ENCODE measurements at places on chromosomes 11 and 22.

DNA sequence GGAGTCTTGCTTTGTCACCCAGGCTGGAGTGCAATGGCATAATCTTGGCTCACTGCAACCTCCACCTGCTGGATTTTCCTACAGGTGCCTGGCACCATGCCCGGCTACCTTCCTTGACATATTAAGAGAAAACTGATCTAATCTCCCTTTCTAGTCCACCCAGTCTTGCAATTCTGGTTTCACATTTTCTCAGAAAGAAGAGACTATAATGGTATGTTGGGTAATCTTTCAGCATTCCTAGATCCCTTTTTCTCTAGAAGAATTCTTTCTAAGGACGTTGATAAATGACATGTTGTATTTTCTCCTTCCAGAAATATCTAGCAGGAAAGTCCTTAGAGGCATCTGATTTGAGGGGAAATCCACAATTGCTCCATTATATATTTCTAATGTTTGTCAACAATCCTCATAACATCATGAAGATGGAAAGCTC is 10.4 kb upstream of the HSPA8 start:
- no peak for DNase-seq

- DNase-seq = no peak
These were observed 4.6 kb downstream of the B4GALNT4 start for GRCh38 chr11:373716-374551.

- no peak for DNase-seq
These were observed 549.3 kb downstream of the METTL15 start for GRCh38 chr11:28657378-28658030.

DNA sequence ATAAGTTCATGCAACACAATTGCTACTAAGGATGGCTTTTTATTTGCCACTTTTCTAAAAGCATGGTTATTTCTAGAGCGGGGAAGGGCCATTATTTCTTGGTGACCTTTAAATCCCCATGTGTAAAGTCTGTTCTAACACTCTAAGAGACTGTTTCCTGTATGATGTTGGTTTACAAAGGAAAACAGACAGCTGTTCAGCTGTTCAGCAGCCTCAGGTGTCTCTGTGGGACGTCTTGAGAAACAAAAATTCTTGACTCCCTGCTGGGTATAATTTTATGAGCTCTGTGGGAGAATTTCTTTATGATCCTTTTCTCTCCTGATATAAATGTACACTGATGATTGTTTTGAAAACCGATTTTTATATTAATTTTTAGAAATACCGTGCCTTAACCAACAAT is 13.9 kb downstream of the MUC15 start:
- DNase-seq = no peak

GRCh38 chr11:118894192-118894591 is 10.5 kb downstream of the CXCR5 start:
- DNase-seq = no peak

DNA sequence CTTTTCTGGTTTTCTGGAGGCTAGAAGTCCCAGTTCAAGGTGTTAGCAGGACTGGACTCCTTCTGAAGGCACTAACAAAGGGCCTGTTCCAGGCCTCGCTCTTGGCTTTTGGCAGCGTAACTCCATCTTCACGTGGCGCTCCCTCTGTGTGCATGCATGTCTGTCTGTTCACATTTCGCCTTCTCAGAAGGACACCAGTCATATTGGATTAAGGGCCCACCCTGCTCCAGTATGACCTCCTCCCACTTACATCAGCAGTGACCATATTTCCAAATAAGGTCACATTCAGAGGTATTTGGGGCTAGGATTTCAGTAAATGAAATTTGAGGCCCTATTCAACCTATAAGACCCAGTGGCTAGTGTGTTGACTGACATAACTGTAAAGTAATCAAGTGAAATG is 20.0 kb downstream of the APLP2 start:
- DNase-seq = no peak

DNA sequence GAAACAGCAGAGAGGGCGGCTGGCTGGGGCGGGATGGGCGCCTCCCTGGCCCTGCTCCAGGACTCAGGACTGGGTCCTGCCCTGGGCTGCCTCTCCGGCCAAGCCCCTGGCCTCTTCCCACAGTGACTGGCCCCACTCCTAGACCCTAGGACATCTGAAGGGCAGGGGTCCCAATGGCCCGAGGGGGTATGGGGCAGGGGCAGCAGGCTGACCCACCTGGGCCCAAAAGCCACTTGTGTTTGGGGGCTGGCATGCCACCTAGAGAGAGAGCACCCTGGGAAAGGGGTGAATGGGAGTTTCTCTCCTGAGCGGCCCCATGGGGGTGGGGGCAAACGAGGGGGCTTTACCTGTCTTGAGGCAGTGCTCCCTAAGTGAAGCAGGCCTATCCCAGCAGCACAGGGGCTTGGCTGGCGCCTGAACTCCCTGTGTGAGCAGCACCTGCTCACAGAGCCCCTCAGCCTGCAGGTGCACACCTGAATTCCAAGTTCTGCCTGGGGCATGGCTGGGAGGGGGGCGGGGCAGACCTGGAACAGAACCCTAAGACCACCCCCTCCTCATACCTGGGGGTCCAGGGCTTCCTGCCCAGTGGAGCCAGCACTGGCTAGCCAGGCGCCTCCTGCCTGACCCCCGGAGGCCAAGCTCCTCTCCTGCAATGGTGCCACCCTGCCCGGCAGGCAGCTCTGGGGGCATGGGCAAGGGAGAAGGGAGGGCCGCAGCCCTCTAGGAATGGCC is 16.9 kb downstream of the DUSP8 start:
- DNase-seq = no peak

Measured in CD4-positive, alpha-beta T cell treated with Interleukin-1 beta for 1 hour (primary cell).